Lower lobe of right lung (tissue), 2 donors: ENCODE measurements at places on chromosomes 7 and 10. TPM values are rescaled to one million over a fixed set of nuclear protein-coding genes. Genes with fewer than 3 reads are reported as not detected.
A peak's percentile ranks its signal among the peaks of the same experiment; 100 is the strongest.

GRCh38 chr10:7956508-7956907, 98.0 kb upstream of the GATA3 start:
- no peaks in the 10 kb centered on the region for H3K27me3 ChIP-seq
- H3K27ac ChIP-seq: no peak overlapping the region
- H3K4me3 ChIP-seq: no peak overlapping the region
- no peaks in the 10 kb centered on the region for H3K36me3 ChIP-seq

DNA sequence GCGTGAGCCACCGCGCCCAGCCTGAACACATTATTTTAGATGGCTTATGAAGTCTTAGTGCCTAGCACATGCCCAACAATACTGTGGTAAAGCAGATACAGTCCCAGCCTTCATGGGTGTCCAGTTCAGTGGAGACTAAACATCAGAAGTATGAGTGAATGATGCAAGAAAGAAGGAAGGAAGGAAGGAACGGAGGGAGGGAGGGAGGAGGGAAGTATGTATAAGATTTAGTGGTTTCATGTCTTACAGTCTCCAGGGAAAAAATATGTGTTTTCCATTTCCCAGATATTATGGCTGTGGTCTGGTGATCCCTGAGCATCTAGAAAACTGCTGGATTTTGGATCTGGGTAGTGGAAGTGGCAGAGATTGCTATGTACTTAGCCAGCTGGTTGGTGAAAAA, 2.9 kb downstream of the AS3MT start:
- no peak overlapping the region for H3K4me3 ChIP-seq
- peaks cover 14% of the 10 kb centered on the region for H3K4me1 ChIP-seq
- peaks cover 11% of the 10 kb centered on the region for H3K27me3 ChIP-seq

GRCh38 chr10:68073631-68074030, 1.5 kb downstream of the HERC4 start:
- peak overlapping the region; percentile 97 for H3K27ac ChIP-seq
- H3K4me3 ChIP-seq: peak overlapping the region; percentile 90
- DNase-seq: no peak
- H3K36me3 ChIP-seq: peaks cover 21% of the 10 kb centered on the region
- no peaks in the 10 kb centered on the region for H3K27me3 ChIP-seq
- peaks cover 29% of the 10 kb centered on the region for H3K4me1 ChIP-seq

GRCh38 chr7:158416283-158416933, 171.2 kb downstream of the PTPRN2 start:
- no peak overlapping the region for H3K4me3 ChIP-seq
- no peaks in the 10 kb centered on the region for H3K27me3 ChIP-seq
- no peaks in the 10 kb centered on the region for H3K36me3 ChIP-seq
- DNase-seq: no peak
- H3K27ac ChIP-seq: no peak overlapping the region

DTX2 gene
- total RNA-seq: 36.5 TPM

EPDR1 gene
- 66.0 TPM for total RNA-seq

- no peaks in the 10 kb centered on the region for H3K36me3 ChIP-seq
- no peak for DNase-seq
- H3K4me1 ChIP-seq: peaks cover 36% of the 10 kb centered on the region
- H3K27me3 ChIP-seq: no peaks in the 10 kb centered on the region
- peak overlapping the region; percentile 81 for H3K4me3 ChIP-seq
Measured at GRCh38 chr7:100126239-100126930, 382 bp upstream of the MBLAC1 start.

DNA sequence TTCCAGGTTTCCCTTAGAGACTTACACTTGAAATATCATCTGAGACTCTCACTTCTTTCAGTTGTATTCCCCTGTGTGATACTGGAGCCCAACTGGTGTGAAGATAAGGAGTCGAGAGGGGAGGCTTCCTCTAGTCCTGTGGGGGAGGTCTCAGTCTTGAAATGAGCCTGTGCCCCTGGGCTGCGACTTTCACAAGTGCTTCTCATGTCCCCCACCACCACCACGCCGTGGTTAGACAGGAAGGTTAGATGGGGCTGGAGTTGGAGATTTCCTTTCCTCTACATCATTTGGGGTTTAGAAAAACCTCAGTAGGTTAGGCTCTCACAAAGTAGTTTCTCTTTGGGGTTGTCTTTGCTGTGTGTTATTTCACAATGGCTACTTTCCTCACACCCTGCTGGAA, 25.6 kb upstream of the MKX start:
- no peaks in the 10 kb centered on the region for H3K36me3 ChIP-seq
- H3K27ac ChIP-seq: no peak overlapping the region
- no peaks in the 10 kb centered on the region for H3K4me1 ChIP-seq

- H3K27ac ChIP-seq: no peak overlapping the region
- H3K4me1 ChIP-seq: no peaks in the 10 kb centered on the region
Measured at GRCh38 chr7:40884241-40884640, 749.4 kb downstream of the SUGCT start.

PPP1R17 gene
- total RNA-seq: not detected
